ENCODE measurements at places on chromosomes 2 and 18.
A peak's percentile ranks its signal among the peaks of the same experiment; 100 is the strongest.

DNA sequence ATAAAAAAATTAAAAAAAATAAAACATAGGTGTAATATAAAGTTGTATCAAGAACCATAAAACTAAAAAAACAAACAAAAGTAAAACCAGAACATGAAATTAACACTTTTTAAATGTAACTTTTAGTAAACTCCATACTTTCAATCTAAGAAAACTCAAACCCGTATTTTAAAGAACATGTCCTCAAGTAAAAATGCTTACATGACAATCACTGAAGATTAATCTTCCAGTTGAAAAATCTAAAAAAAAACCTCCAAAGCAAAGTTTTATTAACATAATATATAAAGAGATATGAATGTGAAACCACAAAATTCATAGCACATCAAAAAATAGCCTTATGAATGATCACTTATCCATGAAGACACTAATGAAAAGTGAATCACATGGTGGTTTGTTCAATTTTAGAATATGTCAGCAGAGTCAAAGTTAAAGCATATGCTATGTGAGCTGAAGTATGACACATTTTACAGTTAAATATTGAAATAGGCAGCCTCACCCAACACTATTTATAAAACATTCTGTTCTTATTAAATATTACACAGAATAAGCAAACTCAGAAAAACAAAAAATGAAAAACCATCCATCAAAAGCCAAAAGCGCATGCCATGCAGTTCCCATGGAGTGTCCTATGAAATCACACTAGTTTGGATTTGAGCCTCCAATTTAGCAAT is 23.1 kb upstream of the CHAC2 start:
- no peak for DNase-seq

DNA sequence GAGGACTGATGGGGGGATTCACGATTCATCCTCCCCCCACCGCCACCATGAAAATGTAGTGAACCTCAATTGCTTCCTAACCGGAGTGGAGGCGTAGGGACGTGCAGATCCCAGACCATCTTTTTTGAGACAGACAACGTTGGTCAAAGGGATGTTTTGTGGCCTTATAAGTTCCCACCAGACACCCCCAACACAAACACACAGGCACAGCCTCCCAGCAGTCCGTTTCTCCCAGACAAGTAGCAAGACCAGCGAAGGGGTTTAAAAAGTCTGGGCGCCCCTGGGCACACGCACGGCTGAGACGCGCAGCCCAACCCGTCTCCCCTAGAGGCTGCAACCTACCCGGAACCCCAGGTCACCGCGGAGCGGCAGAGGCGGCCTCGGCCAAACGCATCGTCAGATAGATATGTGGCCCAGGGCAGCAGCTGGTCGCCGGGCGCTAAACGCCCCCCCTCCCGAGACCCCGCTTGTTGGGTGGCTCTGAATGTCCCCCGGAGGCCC is 1.3 kb downstream of the GBX2 start:
- no peak for DNase-seq

DNA sequence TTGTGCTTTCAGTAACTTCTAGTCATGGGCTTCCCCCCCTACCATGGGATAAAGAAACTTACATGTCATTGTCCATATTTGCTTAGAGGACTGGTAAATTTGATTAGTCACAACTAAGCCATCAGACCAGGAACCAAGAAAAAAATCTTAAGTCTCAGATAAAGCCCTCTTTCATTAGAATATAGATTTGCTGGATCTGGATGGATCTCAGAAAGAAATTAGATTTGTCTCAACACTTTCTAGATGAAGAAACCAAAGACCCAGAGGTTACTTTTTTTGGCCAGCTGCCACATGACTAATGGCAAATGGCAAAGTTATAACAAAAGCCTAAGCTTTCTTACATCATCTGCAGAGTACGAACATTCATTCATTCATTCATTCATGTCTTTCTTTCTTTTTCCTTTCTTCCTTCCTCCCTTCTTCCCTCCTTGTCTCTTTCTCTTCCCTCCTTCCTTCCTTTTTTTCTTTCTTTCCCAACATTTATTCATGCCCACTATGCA is 60.2 kb downstream of the CDCA7 start:
- DNase-seq, result no peak

- DNase-seq, result no peak
These were observed 330.9 kb downstream of the DCC start for GRCh38 chr18:52670896-52671295.

- DNase-seq, result peak; percentile 17
These were observed 36.1 kb downstream of the ZNF407 start for GRCh38 chr18:74633652-74634352.

DNA sequence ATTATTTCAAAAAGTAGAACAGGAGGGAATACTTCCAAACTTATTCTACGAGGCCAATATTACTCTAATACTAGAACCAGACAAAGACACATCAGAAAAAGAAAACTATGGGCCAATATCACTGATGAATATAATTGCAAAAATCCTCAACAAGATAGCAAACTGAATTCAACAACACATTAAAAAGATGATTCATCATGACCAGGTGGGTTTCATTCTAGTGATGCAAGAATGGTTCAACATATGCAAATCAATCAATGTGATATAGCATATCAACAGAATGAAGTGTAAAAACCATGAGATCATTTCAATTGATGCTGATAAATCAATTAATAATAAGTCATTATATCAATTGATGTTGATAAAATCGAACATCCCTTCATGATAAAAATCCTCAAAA is 22.4 kb upstream of the EML6 start:
- no peak for DNase-seq

DNA sequence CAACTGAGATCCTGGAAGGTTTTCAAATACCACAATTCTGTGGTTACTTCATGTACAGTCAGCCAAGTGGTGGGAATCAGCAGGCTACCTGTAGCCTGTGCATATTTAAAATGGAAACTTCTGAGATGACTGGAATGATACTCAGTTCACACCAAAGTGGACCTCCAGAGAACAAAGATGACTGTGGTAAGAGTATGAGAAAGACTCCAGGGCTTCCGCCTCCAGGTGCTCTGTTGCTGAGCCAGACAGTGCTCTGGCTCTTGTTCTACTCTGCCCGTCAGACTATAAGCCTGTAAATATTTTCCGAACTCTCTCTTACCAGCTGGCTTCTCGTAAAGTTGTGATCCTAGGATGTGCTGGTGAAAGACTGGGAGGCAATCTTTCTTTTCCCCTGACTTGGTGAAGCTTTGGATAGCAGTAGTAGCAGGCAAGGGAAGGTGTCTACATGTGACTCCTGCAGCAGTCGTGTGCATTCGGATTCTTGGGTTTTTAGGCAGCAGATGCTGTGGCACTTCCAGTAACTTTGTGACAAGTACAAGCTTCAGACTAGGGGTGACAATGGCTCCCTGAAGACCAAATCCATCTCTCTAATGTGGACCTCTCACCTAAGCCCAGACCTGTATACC is 23.1 kb downstream of the ST3GAL5 start:
- DNase-seq, result no peak

GRCh38 chr2:216539791-216540241 is 41.2 kb downstream of the RPL37A start:
- no peak for DNase-seq

GRCh38 chr18:8799596-8800441 is 94.5 kb downstream of the MTCL1 start:
- DNase-seq, result no peak

GRCh38 chr2:203437511-203437910 is 97.6 kb downstream of the RAPH1 start:
- no peak for DNase-seq

DNA sequence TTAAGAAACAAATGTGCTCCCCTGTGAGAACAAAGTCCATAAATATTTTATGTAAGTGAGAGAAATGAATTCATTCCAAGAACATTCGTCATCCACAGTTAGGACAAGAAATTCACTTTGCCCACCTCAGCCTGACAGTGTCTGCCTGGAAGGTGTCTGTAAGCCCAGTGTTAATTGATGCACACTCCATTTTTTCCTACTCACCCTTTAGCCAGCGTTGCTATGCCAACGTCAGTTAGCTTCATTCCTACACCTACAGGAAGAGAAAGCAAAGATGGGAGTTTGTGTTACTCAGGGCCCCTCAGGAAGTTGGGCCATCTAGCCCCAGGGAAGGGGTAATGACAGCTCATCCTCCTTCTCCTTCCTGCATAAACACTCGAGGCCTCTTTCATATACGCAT is 131.0 kb downstream of the ALPK2 start:
- no peak for DNase-seq

GRCh38 chr18:58541789-58542425 is 87.0 kb downstream of the ALPK2 start:
- DNase-seq, result no peak

DNA sequence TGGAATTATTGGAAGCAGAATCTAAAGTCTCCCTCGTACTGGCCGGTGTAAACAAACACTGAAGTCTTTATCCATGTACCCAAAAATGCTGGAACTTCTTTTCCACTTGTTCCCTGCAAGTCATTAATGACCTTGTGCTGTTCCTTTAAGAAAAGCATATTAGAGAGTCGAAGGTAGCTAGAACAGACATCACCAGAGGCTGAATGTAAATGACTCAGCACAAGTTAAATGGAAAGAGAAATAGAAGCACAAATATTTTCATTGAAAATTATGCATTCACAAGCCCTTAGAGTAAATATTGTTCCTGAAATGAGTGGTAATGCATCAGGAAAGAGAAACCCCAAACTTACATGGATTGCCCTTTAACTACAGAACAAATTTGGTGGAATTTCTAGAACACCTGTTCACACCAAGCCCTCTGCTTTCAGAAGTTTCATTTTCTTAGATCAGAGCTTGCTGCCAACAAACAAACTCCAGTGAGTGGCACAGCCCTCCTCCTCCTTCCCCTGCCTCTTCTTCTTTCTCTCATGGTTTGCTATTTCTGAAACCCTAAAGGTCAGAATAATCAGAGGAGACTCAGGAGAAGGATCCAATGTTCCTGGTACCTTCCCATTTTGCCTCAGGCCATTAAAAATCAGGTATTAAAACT is 264.3 kb downstream of the TXNL1 start:
- no peak for DNase-seq

GRCh38 chr2:241376808-241377207 is 20.7 kb downstream of the FARP2 start:
- DNase-seq, result no peak

DNA sequence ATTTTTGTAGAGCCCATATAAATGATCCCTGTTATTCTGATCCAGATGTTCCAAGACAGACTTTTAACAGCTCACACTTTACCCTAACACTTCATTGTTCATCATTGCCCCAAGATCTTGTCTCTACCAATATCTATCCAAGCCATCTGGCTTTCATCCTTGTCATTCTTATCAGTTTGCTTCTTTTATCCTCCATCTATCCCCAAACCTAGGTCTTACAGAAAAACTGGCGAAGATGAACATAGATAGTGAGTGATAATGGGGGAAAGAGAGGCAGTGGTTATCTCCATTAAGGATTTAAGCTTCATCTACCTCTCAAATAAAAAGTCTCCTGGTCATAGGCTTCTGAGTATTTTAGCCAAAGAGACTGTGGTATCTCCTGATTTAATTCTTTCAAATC is 89.5 kb downstream of the DHRS9 start:
- no peak for DNase-seq

DNA sequence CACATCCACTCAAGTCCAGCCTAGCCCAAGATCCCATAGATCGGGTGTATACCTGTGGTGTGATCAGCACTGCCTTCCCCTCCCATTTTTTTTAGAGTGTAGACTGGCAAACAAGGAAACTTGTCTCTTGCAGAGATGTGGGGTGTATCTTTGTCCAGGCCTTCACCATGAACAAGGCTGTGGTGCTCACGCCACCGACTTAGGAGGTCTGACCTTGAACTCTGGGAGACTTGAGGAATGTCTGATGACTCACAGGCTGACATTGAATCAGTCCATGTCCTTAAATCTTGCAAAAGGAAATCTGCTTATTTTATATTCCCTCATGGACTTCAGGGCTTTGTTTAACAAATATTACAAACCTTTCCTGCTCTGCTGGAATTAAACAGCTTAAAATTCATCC is 4.5 kb upstream of the CTIF start:
- DNase-seq, result no peak

GRCh38 chr2:39120521-39120770 is 405 bp downstream of the SOS1 start:
- no peak for DNase-seq

DNA sequence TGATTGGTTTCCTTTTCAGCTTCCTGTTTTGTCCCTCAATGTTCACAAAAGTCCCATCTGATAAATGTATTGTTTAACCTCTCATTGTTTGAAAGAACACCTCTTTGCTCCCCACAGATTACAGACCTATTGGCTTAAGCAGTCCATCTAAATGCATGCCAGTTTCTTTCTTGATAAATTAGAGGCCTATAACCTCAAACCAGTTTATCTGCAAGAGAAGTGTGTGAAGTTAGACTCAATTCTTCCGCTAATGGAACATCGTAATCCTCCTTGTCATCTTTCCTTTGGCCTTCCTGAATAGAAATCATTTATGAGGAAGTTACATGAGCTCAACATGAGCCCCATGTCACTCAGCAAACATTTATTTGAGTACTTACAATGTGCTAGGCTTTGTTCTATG is 74.0 kb downstream of the FRZB start:
- DNase-seq, result no peak

GRCh38 chr18:53735526-53735925 is 488.9 kb downstream of the MBD2 start:
- no peak for DNase-seq

DNA sequence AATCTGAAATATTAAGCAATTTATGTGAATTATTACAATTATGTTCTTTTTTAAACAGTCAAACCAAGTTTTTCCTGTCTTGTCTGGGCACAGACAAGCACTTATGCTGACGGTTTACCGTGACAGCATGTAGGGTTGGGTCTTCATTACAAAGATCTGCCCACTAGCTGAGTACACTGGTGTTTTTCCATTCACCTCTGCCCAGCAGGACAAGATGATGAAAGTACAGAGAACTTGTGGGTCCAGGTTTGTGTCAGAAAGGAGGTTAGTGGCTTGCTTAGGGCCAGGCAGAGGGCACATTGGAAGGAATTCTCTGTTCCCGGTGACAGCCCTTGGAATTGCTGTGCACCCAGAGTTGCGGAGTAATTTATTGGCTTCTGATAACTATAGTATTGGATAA is 14.0 kb downstream of the NABP1 start:
- DNase-seq, result no peak

DNA sequence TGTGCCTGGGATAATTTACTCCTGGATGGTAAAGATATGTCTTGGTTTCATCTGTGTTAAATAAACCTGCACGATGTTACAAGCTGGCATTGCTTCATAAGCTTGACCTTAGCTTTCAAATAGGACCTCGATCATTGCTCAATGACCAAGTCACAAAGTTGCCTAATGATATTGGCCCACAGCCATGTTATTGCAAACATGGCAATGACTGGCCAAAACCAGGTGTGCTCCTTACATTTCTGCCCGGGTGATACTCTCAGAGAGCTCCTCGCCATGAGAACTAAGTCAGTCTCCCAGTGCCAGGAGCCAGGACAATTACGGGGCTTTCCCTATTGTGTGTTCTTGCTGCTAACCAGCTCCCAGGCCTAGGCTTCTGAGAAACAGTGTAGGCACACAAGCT is 72.5 kb upstream of the CYP1B1 start:
- no peak for DNase-seq

Measured in stimulated activated CD4-positive, alpha-beta T cell treated with anti-CD3 and anti-CD28 coated beads, Interleukin-2, amount 100 ng/mL, for 48 hours (primary cell).